ENCODE measurements at places on chromosomes 13 and 19.

- DNase-seq, result no peak
These were observed 296.5 kb downstream of the LMO7 start for GRCh38 chr13:75932636-75933035.

DNA sequence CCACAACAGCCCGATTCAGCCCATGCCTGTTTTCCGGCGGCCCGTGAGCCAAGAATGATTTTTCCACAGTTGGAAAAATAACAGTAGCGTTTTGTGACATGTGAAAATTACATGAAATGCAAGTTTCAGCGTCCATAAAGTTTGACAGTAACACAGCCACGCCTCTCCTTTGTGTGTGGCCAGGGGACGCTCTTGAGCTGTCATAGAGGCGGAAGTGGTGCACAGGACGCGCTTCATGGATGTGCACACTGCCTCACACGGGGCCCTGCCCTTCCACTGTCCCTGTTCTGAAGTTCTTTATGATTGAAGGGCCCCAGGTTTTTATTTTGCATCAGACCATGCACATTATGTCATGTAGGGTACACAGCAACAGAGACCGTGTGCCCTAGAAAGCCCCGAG lies 12.4 kb upstream of the ELAVL1 start:
- no peak for DNase-seq

GRCh38 chr19:5364674-5365073 lies 24.1 kb upstream of the PTPRS start:
- no peak for DNase-seq

DNA sequence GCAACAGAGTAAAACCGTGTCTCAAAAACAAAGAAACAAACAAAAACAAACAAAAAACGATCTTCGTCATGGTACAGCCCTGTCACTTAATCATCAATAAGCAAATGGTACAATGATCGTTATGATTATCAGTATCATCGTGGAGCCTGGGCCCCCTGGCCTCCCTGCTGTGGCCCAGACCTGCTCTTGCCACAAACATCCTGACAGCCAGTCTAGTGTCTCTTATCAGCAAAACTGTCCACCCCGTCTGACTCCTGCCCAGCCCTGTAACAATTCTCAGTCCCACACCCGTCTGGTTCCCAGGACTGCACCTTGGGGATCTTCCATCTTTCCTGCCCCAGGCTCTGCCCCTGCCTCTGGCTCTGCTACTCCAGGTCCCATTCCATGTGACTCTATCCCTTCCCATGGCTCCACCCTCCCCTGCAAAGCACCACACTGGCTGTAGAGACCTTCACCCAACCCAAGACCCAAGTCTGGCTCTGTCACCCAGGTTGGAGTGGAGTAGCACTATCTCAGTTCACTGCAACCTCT lies 5.7 kb downstream of the ZNF653 start:
- no peak for DNase-seq

DNA sequence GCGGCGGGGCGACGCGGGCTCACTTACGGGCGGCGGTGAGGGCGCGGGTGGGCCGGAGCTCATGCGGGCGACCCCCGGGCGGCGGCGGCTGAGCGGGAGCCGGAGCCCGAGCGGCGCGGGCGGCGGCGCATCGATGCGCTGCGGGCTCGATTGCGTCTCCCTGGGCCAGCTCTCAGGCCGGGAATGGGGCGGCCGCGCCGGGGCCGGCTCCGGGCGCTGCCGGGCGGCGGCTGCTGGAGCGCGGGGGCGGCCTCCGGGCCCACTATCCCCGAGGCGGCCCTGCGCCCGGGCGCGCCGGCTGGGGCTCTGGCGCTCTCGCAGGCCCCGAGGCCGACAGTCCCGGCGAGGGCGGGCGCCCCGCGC lies 1.4 kb upstream of the TSHZ3 start:
- DNase-seq, result no peak

DNA sequence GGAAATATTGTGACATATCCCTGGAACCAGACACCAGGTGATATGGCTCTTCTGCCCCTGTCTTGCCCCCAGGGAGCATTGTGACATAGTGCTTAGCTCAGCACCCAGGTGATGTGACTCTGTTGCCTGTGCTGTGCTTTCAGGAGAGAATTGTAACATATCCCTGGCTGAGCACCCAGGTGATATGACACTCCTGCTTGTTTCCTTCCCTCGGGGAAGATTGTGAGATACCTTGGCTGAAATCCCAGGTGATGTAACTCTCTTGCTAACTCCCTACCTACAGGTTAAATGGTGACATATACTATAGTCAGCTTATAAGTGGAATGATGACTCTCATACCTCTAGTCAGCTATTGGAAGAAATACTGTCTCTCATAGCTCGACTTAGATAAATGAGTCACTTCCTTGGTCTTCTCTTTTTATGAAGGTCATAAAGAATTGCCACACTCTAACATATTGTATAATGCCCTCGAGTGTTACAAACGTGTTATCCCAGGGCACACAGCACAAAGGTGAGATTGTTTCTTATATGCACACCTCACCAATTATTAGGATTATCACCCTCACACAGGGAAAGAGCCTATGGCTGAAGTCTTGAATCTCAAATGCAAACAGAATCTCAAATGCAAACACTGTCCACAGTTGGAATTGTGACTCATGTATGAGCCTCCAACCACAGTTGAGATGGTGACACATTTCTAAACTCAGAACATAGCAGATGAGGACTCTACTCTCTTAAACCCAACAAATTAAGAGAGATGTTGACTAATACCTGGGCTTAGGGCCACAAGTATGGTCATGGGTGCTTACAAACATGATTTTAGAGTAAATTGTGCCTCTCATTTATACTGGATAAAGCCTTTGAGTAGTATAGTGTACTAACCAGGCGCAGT lies 32.7 kb upstream of the ZNF254 start:
- peak; percentile 58 for DNase-seq

- no peak for DNase-seq
These were observed 11.4 kb downstream of the CSNK1A1L start for GRCh38 chr13:37094099-37094498.

GRCh38 chr13:99323488-99323887 lies 16.3 kb upstream of the GPR183 start:
- DNase-seq, result no peak

DNA sequence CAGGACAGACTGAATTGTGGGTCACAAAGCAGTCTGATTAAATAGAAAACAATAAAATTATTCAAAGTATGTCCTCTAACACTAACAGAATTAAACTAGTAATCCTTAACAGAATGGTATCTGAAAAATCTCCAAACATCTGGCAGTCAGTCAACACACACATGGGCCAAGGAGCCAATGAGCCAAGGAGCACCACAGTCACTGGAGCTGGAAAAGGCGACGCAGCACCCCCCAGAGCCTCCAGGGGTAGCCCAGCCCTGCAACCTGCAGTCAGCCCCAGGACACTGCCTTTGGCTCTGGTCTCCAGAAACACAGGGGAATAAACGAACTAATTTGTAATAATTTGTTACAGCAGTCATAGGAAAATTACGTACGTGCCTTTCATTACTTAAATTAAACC lies 12.3 kb downstream of the TUBGCP3 start:
- no peak for DNase-seq

DNA sequence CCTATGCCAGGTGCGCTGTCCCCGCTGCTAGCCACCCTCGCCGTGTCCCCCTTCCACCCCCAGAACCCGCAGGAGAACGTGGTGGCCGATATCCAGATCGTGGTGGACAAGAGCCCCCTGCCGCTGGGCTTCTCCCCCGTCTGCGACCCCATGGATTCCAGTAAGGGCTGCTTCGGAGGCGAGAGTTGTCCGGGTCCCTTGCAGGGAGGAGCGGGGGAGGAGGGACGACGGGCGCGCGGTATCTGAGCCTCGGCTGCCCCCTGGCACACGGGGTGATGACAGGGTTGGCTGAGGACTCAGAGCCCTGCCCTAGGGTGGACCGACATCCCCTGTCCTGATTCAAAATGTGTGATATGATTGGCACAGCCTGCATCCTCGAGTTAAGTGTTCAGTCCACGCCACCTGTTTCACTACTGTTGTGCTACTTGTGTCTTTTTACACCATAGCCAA lies 653 bp downstream of the MVB12A start:
- no peak for DNase-seq

GRCh38 chr19:31110336-31110735 lies 238.9 kb downstream of the TSHZ3 start:
- no peak for DNase-seq

GRCh38 chr13:25581351-25581750 lies 209.6 kb downstream of the ATP8A2 start:
- DNase-seq, result no peak

GRCh38 chr13:108827646-108828045 lies 198.2 kb downstream of the MYO16 start:
- no peak for DNase-seq

GRCh38 chr19:48813123-48813913 lies 2.5 kb upstream of the BCAT2 start:
- no peak for DNase-seq

DNA sequence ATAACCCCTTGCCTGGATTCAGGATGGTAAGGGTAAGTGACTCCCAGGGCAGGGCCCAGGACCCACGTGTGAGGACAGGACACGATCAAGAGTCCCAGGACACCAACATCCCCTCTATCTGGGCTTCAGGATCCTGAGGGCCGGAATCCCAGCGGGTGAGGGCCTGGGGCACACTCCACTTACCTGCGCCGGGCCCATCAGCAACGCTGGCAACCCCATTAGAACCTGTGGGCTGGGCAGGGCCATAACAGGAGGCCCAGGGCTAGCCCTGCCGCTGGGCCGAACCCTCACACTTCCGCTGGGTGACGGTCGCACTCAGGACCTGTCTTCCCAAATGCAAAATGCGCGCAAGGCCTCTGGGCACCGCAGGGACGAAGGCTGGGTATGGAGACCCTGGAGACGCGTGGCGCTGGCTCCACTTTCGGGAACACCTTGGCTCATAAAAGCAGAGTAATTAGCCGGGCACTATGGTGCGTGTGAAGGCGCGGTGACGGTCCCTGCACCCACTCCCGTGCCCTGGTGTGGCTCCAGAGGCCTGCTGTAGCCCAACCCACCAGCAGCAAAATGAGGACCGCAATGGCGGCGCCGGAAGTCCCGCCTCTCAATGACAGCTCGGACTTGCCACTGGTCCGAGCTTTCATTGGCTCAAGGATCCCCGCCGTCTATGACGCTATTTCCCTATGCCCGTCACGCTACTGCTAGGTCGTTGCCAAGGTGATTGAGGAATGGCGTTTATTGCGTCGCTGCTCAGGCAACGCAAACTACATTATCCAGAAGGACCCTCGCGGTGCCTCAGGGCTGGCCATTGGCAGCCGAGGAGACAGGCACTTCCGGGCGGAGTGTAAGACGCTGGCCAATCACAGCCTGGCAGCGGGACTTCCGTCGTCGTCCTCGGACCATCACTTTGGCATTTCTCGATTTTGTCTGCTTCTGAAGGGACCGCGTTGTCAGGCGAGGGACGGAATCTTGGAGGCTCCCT lies at the start of gene ZNF132:
Gene ZNF132 (minus strand): TSS at position 578 of the 979 bp plus-strand sequence. CDS start 332 bp downstream, at position 246.
- DNase-seq, result peak; percentile 99

- DNase-seq, result no peak
These were observed 87.8 kb downstream of the IPO5 start for GRCh38 chr13:98041081-98041820.

- no peak for DNase-seq
These were observed 866 bp upstream of the LMO7 start for GRCh38 chr13:75635101-75635827.

GRCh38 chr19:3154957-3155736 lies 19.3 kb downstream of the GNA15 start:
- peak; percentile 93 for DNase-seq

DNA sequence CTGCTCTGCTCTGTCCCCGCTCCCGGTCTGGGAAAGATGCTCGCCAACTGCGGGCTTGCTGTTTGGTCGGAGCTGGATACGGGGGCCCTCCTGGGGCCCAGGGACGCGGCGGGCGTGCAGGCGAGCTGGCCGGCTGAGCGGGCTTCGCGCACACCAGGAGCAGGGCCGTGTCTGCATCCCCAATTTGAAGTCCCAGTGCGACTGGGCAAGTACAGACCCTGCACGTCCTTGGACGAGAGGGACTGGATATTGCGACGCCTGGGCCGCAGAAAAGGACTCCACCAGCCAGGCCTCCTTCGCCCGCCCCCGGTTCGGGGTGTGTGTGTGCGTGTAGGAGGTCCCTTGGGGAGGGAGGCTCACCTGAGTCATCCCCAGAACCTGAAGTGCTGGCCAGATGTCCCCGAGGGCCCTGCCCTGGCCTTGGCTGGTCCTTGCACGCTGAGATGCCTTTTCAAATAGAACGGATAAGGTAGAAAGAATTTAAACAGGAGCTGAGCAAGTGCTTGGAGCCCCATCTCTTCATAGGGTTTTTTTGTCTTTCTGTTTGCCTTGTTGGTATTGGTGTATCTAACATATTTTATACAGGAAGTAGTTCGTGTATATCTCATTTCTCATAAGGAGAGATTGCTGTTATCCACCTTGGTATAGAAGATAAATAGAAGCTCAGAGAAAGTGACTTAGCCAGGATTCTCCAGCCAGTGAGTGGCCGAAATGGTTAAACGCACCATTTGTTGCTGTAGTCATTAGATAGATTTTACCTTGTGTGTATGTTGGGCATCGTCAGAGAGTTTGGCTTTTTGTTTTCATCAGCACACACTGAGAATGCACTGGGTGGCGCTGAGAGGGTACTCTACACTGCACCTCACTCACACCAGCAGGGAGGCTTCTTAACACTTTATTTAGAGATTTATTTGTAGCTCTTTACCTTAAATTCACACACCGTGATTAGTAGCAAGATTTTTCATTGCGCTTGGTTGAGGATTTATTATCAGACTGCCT lies 1.1 kb downstream of the NAXD start:
- DNase-seq, result no peak

GRCh38 chr13:27917121-27917947 lies 2.5 kb upstream of the PDX1 start:
- no peak for DNase-seq

DNA sequence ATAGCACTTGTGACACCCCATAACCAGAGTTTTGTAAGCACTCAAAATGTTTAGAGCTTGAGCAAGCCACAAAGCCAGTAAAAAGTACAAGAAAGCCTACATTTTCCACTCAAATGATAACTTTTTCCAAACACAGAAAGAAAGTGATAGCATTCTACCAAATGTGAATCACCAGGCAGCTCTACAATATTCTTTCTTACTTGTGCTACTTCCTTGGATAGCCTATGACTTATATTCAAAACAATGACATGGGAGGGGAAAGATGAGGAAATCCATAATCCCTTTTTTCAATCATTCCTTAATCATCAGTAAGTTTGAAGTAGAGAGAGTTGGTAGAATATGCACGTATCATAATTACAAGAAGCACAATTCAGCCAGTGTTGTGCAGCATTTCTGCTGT lies 650.8 kb upstream of the PCDH9 start:
- no peak for DNase-seq

DNA sequence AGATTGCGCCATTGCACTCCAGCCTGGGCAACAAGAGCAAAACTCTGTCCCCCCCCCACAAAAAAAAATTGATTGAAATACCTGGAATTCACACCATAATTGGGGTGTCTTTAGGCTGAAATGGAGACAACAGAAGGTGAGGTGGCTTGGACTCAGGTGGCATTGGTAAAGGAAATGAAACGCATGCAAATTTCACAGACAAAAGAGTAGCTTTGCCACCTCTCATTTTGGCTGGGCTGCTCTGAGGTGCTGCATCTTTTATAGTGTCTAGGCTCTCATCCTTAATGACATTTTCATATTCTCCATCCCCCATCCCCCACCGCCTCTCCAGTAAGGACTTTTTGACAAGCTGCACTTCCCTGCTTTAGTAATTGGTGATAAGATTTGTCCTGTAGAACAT lies 6.9 kb downstream of the UBE2L5 start:
- no peak for DNase-seq

All from AG04450 (cell line).